ENCODE measurements at places on chromosomes 1 and 21.

DNA sequence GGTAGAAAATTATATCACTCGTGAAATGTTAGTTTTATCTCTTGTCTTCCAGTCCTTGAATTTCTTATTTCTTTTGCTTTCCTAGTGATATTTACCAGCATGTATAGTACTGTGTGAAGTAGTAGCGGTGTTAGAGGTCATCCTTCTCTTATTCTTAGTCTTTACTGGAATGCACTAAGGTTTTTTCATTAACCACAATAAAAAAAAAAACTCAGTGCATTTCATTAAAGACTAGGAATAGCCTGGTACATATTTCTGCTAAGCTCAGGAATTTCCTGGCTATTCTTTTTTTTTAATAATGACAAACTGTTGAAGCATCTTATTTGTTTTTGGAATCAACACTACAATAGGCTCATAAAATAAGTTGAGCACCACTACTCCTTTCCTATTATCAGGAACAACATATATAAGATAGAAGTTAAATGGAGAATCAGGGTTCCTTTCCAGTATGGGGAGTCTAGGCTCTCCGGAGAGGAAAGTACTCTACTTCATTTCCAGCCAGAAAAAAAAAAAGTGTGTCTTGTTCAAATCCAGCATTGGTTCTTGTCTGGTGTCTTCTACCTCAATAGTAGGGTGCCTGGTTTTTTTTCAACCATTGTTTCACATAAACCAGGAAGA is 60.0 kb downstream of the TNFSF18 start:
- DNase-seq = no peak

DNA sequence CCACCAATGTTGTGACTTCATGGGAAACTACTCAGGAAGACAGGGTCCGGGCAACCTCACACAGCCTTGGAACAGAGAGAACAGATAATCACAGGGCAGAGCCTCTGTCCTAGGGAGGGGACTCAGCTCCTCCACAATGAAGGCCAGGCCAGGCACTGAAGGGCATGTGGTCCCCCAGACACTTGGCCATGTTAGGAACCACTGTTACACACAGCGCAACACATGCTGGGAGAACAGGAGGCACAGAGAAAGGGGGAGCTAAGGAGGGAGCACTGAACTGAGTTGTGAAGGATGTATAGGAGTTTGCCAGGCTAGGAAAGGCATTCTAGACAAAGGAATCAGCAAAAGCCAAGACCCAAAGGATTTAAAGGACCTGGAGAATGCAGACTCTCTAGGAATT is 127.6 kb downstream of the DMRTB1 start:
- no peak for DNase-seq

DNA sequence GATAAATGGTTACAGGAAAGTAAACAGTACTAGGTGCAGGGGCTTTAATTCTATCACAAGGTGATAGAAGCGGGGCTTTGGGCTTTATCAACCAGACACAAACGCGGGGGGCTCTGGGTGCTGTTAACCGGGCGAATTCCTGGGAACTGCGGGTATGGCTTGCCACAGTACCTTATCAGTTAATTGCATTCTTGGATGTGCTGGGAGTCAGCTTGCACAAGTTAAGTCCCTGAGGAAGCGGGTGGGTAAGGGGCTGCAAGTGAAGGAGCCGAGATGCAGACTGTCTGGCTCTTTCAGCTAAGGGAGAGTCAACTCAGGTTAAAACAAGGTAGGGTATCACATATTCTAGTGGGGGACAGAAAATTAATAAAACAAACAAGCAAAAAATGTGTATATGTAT is 661 bp downstream of the GBP4 start:
- no peak for DNase-seq

DNA sequence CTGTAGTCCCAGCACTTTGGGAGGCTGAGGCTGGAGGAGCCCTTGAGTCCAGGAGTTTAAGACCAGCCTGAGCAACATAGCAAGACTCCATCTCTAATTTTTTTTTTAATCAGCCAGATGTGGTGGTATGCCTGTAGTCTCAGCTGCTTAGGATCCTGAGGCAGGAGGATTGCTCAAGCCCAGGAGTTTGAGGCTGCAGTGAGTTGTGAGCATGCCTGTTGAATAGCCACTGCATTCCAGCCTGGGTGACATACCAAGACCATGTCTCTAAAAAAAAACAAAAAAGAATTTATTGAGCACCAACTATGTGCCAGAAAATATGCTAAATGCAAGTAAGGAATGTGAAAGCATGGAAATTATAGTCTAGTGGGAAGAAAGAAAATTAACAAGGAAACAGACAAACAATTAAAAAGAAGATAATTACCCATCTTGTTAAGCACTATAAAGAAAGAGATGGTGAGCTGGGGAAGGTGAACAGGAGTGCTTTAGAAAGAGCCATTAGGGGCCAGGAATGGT is 104.0 kb upstream of the ZNF678 start:
- DNase-seq = no peak

DNA sequence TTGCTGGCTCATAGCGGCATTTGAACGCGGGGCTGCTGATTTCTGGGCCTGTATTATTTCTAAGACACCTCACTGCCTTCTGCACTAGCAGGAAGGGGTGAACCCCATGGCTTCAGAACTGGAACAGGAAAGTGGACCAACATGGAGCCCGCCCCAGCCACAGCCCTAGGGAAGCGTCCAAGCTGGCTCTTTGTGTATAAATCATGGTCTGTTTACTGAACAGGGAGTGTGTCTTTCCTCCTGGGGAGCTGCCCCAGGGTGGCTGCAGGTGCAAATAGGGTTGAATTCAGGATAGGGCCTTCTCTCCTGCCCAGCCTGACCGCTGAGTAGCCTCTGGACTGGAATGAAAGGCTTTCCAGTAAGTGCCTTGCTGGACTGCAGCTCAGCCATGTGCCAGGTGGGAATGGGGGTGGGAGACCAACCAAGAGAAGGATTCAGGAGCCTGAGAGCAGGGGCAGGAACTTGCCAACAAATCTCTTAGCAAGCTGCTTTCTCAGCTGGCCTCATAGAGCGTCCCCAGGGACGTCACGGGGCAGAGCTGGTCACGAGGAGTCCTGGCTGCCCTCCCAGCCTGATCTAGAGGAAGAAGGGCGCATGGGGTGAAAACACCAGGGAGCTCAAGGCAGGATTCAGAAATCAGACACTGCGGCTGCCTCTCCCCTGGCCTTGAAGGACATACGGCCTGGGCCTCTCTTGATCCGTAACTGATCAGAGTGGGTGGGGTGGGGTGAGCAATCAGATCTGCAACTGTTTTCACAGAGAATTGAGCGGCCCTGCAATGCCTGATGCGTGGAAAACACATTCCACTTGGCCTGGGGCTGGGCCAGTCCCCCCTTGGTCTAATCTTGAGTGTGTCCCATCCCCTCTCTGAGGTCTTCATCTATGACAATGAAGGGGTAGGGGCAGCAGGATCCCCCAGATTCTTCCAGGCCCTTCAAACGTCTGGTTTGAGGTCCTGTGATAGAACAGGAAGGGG is 56.5 kb upstream of the SELENON start:
- no peak for DNase-seq

DNA sequence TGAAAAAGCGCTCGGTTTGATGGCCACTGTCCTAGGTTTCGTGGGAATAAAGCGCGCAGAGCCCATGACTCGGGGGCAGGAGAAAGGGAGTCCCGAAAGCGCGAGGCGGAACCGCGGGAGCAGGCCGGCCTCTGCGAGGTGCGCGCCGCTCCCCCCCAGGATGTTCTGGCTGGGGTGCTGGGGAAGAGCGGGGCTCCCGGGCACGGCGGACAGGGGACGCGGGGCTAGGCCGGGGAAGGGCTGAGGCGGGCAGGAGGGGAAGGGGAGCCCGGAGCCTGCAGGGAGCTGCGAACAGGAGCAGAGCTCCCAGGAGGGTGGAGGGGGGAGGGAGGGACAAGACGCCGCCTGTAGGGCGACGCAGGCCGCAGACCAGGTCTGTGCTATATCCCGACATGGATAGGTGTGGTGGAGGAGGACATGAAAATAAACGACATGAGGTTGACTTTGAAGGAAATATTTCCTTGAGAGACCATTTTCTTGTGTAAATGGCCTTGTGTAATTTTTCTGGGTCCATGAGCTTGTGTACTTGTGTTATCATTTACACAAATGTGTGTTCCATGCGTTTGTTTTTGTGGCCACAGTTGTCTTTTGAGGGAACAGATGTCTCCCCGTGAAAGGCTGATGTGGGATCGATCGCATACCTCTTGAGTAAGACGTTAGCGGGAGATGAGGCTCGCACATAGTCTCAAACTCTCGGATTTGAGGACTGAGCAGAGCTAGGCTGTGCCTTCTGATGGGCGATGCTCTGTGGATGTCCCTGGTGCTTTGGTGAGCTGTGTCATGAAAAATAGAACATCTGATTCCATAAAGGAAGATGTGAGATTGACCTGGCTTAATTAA is 1.3 kb downstream of the PCNT start:
- peak; percentile 14 for DNase-seq

GRCh38 chr1:151372058-151372934 is at the start of gene SELENBP1:
Gene SELENBP1 (minus strand): TSS chr1:151372705. CDS start chr1:151372641, 64 bp downstream.
- DNase-seq = no peak

Measured in T-helper 22 cell (primary cell).